ENCODE measurements at places on chromosomes 5 and 9. TPM values are rescaled to one million over a fixed set of nuclear protein-coding genes. Genes with fewer than 3 reads are reported as not detected.
A peak's percentile ranks its signal among the peaks of the same experiment; 100 is the strongest.

The TTC23L gene
- not detected for total RNA-seq

The DNAH5 gene
- 0.52 TPM for total RNA-seq

The DRD1 gene
- total RNA-seq, result not detected

The CRHBP gene
- 0.36 TPM for total RNA-seq

The HTR4 gene
- total RNA-seq, result 0.08 TPM

The PCDH1 gene
- total RNA-seq, result 62.7 TPM

The SPATA31A5 gene
- total RNA-seq, result not detected

The LCN15 gene
- total RNA-seq, result not detected

The SGCD gene
- 0.52 TPM for total RNA-seq

The FGFR4 gene
- total RNA-seq, result 2.7 TPM

The FGF10 gene
- 0.20 TPM for total RNA-seq

The HSD17B3 gene
- not detected for total RNA-seq

- no peak for ATAC-seq
These were observed 1.2 kb downstream of the PDLIM7 start for GRCh38 chr5:177496070-177496726.

GRCh38 chr9:129608561-129609481 is 12.1 kb downstream of the C9orf50 start:
- ATAC-seq, result no peak

DNA sequence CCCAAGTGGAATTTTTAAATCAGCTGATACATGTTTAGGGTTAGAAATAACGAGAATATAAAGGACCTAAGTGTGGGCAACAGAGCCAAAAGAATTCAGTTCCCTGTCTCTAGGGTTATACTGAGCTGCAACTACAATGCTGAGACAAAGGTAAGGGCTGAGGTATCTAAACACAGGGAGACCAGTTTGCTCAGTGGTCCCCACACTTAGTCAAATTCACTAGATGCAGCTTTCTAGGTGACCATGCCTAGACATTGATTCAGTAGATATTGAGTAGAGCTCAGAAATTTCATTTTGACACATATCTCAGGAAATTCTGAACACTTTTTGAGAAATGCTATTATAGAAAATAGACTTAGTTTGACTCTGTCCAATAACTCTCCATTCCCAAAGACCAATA is 84.8 kb downstream of the PPP2R2B start:
- ATAC-seq, result no peak

DNA sequence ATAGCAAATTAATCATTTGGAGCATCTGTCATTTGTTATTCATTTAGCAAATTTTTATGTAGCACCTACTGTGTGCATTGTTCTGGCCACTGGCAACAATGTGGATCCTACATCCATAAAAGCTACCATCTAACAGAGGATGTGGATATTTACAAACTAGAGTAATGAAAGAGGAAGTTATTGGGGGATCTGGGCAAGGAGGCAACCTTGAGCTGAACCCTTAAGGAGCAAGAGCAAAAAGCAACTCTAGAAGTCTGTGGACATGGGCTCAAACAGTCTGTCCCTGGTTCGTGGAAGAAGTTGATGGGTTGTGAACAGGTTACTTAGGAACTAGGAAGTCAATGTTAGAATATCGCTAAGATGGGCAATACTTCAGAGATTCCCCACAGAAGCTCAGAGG is 259.9 kb downstream of the SYK start:
- ATAC-seq, result no peak

GRCh38 chr5:143041-143440 is 48.3 kb upstream of the LRRC14B start:
- ATAC-seq, result no peak

DNA sequence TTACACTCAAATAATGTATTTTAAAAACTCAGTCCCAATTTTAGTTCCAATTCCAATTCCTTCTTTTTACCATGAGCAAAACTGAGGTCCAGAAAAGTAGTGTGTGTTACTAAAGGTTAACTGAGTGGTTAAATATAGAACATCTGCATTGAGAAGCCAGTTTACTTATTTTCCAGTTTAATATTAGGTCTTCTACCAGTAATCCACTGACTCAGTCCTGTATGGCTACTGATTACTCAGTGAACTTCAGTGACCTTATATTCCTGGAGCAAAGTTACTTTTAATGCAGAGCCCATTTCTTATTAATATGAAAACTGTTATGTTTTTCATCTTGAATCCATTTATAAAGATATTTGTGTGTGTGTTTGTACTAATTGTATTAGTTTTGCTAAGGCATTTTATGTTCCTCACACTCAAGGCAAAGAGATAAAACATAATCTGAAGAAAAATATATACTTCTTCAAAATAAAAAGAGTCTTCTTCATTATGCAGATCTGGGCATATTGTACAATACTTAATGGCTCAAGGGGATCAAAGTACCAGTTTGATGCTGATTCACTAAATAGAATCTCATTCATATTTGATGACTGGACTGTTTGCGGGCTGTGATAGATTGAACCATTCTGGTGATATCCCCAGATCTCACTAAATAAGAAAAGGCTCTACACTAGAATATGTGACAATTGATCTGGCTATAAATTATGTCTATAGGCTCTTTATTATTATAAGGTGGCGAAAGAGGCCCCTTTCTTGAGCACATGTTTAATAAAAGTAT is 60.8 kb downstream of the DMXL1 start:
- no peak for ATAC-seq

DNA sequence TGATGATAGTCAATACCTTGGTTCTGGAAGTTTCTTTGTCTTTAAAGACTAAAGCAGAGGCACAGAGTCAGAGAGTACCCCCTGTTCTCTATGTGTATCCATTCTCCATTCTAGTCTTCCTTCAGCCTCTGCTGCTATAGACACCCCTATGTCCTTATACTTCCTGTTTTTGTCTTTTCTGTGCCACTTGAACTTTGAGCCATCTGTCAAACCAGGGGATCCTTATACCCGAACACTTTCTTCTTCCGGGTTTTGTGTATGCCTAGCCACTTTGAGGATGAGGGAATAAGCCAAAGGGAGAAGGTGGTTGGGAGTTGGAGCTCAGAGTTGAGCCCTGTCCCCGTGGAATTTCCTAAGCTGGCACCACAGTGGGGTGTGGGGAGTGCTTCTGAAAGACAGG is 61.1 kb upstream of the IL6ST start:
- no peak for ATAC-seq

GRCh38 chr5:38543074-38543473 is 13.4 kb downstream of the LIFR start:
- ATAC-seq, result no peak

DNA sequence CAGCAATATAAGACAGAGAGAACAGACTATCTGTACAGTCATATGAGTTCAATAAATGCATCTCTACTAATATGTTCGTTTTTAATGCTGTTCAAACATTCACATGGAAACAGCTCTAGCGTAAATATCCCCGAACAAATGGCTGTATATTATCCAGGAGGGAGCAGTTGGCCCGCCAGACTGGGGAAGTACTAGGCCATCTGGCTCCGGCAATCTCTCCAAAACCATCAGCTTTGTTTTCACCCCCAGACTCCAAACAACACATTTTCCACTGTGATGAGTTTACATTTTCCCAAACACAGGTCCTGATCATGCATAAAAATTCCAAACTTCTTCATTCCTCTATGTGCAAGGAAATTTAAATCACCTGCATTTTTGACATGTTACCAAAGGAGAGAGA is 8.7 kb downstream of the EBF1 start:
- ATAC-seq, result no peak

GRCh38 chr5:28877050-28877449 is 1838.7 kb upstream of the CDH9 start:
- no peak for ATAC-seq

GRCh38 chr5:165138236-165138635 is 1632.8 kb downstream of the MAT2B start:
- no peak for ATAC-seq

DNA sequence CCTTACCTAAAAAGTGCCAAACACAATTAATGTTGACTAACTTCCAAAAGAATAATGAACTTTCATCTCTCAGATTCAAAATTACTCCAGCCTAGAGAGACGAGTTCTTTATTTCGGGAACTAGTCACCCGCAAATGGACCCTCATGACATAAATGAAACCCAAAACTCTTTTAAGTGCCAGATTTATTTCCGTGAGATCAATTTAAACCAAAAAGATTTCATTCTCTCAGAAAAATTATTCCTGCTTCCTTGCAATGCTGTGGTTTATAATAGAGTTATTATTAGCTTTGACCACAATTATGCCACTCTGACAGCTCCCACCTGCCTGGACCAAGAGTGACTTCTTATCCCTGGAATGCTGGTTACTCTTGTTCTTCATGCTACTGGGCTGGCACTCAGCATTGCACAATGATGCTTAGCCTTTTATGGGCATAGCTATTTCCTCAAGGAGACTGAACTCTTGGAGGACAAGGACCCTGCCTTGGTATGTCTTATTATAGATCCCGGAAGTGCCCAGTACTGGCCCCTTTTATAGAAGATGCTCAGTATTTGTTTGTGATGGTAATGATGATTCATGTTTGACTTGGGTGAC is 183.5 kb downstream of the SNX18 start:
- ATAC-seq, result peak; percentile 97

DNA sequence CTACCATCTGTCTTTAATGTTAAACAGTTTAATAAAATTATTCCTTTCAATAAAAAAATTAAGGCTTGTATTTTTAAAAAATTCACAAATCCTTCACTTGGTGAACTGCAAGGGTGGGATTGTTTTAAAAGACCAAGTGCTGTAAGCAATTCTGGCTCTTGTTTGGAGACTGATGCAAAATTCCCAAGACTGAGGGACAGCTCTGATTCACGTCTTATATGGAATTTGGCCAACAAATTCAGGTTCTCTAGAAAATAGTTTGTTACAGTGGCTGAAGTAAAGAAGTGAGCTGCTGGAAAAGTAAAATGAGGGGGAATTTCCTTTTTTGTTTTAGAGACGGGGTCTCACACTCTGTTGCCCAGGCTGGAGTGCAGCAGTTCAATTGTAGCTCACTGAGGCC is 58.3 kb downstream of the PRELID2 start:
- ATAC-seq, result no peak

- ATAC-seq, result no peak
These were observed 48.0 kb downstream of the GABRB2 start for GRCh38 chr5:161498531-161498930.

DNA sequence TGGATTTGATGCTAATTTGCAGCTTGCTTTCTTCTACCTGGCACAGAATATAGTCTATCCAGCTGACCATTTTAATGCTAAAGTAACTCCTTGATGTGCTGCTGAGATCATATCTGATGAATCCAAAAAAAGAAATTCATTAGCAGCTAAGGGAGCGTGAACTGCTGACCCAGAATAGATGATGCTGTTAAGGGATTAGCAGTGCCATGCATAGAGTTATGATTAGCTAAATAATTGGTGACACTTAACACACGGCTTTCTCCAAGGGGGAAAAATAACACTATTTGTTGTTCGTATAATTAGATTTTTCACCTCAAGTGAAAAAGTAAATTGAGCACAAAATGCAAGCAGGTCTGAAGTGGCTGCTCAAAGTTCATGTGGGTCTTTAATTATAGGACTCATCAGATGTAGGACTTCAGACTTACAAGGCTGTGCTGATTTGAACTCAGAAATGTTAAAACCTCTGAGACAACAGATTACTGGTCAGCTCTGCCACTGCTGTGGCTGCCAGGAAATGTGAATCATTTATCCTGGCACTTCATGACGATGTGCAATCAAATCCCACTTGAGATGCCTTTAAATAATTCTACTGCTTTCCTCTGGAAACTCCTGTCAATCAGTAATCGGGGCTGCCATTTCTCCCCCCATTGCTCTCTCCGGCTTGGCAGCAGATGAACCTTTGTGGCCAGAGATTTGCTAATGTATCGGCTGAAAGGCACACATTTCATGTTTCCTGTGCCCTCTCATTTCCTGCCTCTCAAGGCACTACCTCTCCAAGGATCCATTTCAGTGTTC is 291.6 kb upstream of the C9orf72 start:
- no peak for ATAC-seq

DNA sequence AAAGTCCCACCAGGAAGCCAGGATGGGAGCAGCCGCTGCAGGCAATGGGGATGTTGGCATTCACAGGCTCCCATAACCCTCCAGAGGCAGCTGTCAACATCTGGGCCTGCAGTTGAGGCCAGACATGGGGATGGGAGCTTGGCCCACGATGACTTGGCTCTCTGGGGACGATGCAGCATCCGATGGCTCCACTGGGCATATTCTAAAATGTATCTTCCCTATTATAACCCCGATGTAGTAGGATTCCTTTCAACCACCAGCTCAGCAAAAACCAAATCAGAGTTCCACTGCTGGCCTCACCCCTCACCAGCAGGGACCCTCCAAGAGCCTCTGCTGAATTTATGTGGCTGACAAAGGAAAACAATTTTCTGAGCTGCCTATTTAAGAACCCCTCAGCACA is 7.1 kb downstream of the SPRY4 start:
- ATAC-seq, result no peak

- no peak for ATAC-seq
These were observed 34.6 kb downstream of the CPLANE1 start for GRCh38 chr5:37214550-37214949.

DNA sequence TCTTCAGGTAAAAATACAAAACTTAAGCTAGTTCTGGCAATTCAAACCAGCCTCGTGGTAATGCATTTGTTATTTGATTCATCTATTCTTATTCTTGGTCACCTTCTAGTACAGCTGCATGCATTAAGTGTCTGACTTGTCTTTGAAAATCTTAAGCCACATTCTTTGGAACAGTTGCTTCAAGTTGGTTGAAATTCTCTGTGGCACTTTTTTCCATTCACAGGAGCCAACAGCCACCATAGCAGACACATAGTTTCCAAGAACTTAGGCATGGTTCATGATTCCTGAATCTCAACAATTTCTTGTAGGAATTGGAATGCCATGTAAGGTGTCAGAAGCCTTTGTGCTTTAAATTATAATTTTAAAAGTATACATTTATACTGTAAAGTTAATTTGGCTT is 47.4 kb upstream of the MEF2C start:
- ATAC-seq, result no peak

DNA sequence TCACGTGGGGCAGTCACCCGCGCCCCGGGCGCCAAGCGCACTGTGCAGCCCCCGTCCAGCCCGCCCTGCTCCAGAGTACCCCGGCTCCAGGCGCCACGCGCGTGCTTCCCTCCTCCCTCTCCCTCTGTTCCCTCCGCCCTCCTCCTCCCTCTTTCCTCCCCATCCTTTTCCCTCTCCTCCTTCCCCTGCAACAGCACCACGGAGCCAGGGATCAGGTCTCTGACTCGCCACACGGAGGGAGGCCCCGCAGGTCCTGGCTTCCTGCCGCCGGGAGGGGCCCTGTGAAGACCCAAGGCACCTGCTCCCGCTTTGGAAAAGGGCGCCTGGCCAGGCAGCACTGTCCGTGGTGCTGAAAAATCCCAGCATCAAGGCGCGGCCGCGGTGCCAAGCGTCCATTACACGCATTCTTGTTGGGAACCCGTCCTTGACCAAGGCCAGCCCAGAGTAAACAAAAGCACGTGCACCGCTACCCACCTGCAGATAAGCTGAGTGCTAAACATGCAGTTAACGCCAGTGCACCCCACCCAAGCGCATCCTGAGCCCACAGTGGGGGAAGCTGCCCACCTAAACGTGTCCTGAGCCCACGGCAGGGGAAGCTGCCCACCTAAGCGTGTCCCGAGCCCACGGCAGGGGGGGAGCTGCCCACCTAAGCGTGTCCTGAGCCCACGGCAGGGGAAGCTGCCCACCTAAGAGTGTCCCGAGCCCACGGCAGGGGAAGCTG is 21.7 kb downstream of the SLC6A18 start:
- no peak for ATAC-seq

All from esophagus mucosa (tissue), 1 donor.